ENCODE measurements at places on chromosomes 13 and 19.

- DNase-seq: no peak
These were observed 2.8 kb upstream of the A1BG start for GRCh38 chr19:58355908-58356765.

DNA sequence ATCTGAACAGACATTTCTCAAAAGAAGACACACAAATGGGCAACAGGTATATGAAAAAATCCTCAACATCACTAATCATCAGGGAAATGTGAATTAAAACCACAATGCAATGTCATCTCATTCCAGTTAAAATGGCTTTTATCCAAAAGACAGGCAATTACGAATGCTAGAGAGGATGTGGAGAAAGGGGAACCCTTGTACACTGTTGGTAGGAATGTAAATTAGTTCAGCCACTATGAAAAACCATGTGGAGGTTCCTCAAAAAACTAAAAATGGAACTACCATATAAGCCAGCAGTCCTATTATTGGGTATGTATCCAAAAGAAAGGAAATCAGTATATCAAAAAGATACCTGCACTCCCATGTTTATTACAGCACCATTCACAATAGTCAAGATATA is 24.7 kb upstream of the ZC3H13 start:
- no peak for DNase-seq

DNA sequence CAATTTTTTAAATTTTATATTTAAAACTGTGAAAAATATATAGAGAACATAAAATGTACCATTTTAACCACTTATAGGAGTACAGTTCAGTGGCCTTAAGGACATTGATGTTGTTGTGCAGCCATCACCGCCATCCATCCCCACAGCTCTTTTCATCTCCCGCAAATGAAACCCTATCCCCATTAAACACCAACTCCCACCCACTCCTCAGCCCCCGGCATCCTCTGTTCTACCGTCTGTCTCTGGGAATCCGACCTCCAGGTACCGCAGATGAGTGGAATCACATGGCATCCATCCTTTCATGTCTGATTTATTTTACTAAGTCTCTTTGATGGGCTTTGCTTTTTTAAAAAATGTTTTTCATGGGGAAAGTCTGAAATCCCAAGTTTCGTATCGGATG is 23.8 kb upstream of the SMIM17 start:
- DNase-seq: no peak

GRCh38 chr19:49442771-49443365 is 1.5 kb upstream of the SLC17A7 start:
- peak; percentile 88 for DNase-seq

Measured in NCI-H1694 treated with DMSO at 0.1 percent for 48 hours (cell line).